Nucleus accumbens (tissue), 56 donors: ENCODE measurements at places on chromosomes 4 and X.

DNA sequence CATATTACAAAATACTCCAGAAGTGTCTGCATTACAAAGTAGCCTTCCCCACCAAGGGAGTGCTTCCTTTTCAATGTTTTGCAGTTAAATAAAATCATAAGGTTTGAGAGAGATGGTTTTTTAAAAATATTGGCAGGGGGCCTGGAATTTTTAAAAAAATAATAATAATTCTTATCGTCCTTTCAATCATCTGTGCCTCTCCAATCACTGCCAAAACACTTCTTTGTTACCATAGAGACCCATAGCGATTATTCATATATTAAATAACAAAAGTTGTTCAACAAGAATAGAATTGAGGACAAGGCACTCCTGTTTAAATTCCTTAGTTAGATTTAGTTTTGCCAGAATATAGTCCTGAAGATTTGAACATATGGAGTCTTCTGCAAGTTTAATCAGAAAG lies 203.1 kb downstream of the FAT4 start:
- DNase-seq: no peak

DNA sequence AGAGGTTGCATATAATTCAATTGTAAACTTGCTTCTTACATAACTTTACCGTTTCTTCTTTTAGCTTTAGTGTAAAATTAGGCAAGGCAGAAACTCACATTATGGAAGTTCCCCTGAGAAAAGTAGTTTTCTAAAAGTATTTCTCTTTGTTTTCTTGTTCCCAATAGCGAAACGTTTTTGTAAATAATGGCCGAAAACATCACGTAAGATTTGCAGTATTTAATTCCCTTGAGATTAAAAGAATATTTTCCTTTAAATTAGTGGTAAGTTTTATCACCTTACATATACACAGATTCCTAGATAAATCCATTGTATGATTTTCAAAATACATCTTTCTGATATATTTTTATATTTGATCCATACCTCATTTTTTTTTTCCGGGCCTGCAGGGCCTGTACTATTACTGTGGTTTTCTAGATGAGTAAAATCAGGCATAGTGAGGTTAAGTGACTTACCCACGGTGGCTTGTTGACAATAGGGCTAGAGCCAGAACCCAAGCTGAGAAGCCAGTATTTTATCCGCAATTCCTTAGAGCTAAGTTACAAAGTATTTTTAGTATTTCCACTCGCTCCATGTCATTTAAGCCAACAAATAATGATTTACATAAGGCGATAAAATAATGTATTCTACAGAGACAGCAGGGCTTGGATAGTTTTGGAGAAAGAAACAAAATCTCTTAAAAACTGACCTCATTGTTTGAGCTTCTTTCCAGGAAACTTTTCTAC lies 82.2 kb upstream of the VEGFC start:
- DNase-seq: no peak

- no peak for DNase-seq
Measured at GRCh38 chrX:69431420-69431819, 72.7 kb upstream of the NALF2 start.

DNA sequence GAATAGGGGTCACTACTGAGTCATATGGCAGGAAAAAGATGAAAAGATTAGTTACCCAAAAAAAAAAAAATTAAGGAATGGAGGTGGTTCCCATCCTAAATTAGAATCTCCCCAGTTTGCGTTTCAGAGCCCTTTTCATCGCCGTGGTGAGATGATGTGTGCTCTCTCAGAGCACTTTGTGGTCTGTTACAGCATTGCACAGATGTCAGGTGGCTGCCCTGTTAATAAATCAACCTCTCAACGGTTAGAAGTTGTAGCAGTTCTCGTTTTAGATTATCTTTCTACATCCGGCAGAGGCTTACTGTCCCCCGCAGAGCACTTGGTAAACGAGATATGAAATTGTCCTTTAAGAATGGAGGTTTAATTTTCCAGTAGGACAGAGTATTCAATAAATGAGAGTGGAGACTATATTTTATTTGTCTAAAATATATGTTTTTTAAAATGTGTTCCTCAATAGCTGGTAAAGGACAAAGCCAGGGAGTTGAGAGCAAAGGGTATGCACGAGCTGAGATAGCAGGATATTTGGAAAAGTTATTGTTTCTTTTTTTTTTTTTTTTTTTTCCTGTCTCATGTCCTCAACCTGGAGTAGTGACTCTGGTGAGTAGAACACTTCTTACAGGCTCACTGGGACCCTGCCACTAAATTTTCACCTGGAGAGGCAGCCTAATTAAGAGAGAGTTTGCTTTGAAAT lies 26.9 kb downstream of the AFF1 start:
- no peak for DNase-seq

GRCh38 chr4:133355633-133356032 lies 206.5 kb downstream of the PCDH10 start:
- no peak for DNase-seq

GRCh38 chrX:45807572-45808425 lies 607.1 kb upstream of the DIPK2B start:
- no peak for DNase-seq

- no peak for DNase-seq
Measured at GRCh38 chr4:2698504-2698903, 57.6 kb downstream of the TNIP2 start.

GRCh38 chr4:80134936-80135701 lies 62.1 kb upstream of the ANTXR2 start:
- no peak for DNase-seq

GRCh38 chr4:130077275-130077674 lies 981.3 kb downstream of the C4orf33 start:
- no peak for DNase-seq
